Stromal cell of bone marrow (primary cell): ENCODE measurements at places on chromosomes 4 and X.

GRCh38 chr4:78529569-78530209, 21.9 kb upstream of the ANXA3 start:
- DNase-seq: no peak

DNA sequence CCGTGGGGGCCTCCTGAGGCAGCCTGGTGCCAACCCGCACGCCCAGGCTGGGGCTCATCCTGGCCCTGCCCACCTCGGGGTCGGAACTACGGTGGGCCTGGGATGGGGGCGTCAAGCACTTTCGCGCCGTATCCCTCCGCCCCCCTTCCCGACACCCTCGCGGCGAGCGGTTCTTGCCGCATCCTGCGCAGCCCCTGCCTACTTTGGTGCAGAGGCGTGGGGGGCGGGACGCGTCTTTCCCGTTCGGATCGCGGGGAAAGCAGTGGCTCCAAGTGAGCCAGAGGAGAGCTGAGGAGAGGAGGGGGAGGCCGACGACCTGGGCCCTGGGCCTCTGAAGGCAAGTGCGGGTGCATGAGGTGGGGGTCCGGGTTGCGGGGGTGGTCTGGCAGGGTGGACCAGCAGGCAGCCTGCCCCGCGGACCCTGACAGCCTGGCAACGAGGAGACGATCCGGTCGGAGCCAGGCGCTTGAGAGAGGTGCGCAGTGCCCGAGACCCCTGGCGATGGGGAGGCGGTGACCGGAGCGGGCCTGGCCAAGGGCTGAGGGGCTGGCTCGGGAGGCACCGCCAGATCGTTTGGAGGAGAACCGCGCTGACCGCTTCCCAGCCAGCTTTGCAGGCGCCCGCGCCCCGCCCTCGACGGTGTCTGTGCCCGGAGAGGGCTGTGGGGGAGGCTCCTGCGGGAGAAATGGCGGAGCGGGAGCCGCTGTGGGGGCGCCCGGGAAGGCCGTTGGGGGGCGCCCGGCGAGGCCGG, at the start of gene GPRASP2:
Gene GPRASP2, plus strand, starts transcription at position 233 of the 751 bp plus-strand sequence. CDS start 2,422 bp downstream, outside the sequence.
- DNase-seq: no peak

DNA sequence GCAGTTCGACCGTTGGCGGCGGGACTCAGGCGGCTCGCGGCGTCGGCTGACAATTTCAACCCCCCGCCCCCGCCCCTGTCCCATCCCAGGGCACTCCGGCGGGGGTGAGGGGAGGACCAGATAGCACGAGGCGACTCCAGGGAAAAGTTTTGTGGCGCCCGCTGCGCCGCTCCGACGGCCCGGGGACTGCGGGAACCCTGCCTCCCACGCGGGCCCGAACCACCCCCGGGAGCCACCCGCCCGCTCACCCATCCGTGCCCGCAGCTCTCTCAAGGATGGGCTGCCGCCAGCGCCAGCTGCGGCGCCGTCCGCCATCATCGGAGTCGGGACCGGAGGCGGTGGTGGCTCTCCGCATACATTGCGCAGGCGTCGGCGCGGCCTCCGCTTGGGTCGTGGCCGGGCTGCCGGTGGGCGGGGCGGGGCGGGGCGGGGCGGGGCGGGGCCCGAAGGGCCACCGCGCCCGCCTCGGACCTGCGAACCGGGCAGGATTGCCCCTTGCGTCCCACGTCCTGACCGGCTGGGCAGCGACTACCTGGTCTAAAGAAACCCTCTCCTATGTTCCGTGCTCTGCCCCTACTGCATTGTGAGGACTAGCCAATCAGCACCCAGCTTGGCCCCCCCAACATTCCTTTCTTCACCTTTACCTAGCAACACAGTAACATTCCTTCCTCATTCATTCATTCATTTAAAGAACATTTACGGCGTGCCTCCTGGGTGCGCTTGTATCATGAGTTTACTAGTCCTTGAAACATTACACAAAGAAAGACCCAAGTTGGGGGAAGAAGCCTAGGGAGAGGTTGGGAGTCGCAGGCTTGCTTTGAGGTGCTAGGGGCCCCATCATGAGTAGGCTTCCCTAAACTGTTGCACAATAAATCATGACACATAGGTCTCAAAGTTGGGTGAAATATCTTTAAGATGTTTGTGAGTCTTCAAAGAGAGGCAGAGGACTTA, at the start of gene MAP7D3:
Gene MAP7D3, minus strand, starts transcription at position 360 of the 951 bp plus-strand sequence. Its CDS starts 42 bp downstream, at position 318.
- DNase-seq: peak; percentile 24

GRCh38 chrX:119008110-119008744, 33.8 kb downstream of the LONRF3 start:
- peak; percentile 11 for DNase-seq

DNA sequence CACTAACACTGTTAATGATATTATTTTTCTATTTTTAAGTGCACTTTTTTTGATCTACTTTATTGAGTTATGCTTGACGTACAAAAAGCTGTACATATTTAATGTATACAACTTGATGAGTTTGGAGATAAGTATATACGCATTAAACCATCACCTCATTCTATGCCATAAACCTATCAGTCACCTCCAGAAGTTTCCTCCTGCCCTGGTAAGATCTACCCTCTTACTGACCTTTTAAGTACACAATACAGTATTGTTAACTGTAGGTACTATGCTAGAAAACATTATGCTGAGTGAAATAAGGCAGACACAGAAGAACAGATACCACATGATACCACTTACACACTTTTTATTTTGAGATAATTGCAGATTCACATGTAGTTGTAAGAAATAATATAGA, 36.9 kb downstream of the INTS6L start:
- no peak for DNase-seq

DNA sequence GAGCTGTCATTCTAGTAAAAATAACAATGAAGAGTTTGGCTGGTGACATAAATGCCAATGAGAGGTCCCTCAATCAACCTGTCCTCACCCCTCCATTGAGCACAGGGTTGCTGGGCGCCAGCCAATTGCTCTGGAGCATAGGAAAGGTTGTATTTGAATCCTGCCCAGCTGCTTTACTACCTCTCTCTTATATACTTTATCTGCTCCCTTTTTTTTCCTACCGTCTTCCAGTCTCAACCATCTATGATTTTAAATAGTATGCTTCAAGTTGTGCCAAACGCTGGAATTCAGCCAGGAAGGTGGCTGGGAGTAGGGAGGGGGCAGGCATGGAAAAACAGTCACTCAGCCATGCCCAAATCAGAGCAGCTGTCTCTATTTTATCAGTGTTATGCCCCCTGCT, 153.8 kb downstream of the NR3C2 start:
- DNase-seq: no peak

DNA sequence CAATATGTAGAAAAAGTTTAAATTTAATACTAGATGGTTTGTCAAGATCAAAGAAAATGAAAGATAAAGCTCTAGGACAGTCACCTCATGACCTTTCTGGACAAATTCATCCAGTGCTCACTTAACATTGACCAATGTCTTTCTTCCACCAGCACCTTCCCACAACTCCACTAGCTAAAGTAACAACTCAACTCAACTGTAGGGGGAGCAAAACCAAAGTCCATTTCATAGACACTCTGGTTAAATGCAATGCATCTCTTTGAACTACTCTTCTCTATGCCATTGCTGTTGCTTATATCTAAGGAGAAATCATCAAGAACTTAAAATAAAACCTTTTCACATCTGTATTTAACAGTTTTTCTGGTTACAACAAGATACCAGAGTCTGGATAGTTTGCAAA, 25.1 kb downstream of the UGT2B4 start:
- DNase-seq: no peak

DNA sequence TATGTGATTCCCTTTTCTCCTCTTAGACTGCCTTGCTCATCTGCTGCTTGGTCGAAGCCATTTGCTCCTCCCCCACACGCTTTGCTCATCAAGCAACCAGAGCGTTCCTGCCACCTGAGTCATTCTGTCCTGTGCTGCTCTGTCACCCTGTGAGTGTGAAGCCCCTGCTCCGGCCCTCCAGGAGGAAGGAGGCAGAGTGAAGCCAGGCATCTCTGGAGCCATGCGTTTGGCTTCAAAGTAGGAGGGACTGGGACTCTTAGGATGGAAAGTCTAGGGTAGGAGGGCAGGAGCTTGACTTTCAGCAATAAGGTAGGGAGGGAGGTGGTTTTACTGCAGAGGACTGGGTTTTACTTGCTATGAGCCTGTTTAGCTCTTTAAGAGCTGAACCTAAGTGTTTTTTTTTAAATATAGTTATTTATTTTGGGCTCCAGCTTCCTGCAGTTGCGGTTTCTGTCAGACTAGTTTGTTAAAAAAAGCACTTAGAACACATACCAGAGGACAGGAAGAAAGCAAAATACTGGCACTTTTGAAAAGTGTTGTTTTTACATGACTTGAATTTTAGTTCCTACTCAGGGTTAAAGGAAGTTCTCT, 63.6 kb downstream of the SPINK2 start:
- peak; percentile 87 for DNase-seq

- no peak for DNase-seq
These were observed 124.9 kb upstream of the POF1B start for GRCh38 chrX:85504381-85504780.

GRCh38 chr4:47692691-47693090, 145.2 kb downstream of the CORIN start:
- no peak for DNase-seq

- no peak for DNase-seq
These were observed 30.2 kb upstream of the ELF2 start for GRCh38 chr4:139207247-139207646.

- DNase-seq: no peak
These were observed 3.4 kb upstream of the PCDH7 start for GRCh38 chr4:30716681-30717207.

DNA sequence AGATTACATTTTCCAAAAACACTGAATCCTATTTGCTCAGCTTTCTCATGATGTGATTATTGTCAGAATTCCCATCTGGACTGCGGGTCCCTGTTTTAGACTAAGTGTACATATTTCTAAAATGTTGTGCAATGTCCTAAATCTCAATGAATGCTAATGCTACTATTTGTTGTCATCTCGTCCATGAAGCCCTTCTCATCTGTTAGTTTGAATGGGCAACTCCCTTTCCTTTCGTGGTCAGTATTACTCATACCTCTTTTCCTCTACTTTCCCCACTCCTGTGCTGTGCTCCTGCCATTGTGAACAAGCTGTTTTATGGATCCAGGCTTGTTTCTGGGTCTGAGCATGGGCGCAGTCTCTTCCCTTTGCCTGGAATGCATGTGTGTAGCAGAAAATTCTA, 91.0 kb downstream of the MID1 start:
- DNase-seq: no peak

- no peak for DNase-seq
These were observed 765 bp downstream of the ENOPH1 start for GRCh38 chr4:82430964-82431745.

DNA sequence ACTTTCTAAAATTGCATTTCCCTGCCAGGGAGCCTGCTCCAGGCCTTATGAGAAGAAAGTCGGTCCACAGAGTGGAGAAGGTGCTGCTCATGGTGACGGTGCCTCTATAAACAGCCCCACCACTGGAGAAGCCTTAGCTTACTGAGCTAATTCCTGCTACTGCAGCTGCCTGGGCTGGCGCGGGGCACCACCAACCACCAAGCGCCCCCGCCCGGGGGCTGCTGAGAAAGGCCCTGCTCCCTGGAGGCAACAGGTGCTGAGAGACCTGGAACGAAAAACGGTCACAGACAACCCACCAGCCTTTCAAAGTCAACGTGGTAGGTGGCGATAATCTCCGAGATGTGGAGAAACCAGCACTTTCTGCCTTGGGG, 2.9 kb downstream of the HCFC1 start:
- DNase-seq: no peak

- no peak for DNase-seq
These were observed 33.5 kb downstream of the TRMT44 start for GRCh38 chr4:8473920-8474590.

- peak; percentile 14 for DNase-seq
These were observed 62.4 kb downstream of the LIMCH1 start for GRCh38 chr4:41600243-41600912.

GRCh38 chrX:48854898-48855297, 19.5 kb upstream of the PCSK1N start:
- no peak for DNase-seq

GRCh38 chr4:76607846-76608245, 172.8 kb downstream of the SHROOM3 start:
- DNase-seq: no peak

GRCh38 chrX:17736856-17737709, at the start of gene SCML1:
TSS of gene SCML1 (plus strand) at chrX:17737493. CDS start at chrX:17744187, 6,694 bp downstream.
- peak; percentile 89 for DNase-seq
